ENCODE measurements at places on chromosomes 16 and 17.

DNA sequence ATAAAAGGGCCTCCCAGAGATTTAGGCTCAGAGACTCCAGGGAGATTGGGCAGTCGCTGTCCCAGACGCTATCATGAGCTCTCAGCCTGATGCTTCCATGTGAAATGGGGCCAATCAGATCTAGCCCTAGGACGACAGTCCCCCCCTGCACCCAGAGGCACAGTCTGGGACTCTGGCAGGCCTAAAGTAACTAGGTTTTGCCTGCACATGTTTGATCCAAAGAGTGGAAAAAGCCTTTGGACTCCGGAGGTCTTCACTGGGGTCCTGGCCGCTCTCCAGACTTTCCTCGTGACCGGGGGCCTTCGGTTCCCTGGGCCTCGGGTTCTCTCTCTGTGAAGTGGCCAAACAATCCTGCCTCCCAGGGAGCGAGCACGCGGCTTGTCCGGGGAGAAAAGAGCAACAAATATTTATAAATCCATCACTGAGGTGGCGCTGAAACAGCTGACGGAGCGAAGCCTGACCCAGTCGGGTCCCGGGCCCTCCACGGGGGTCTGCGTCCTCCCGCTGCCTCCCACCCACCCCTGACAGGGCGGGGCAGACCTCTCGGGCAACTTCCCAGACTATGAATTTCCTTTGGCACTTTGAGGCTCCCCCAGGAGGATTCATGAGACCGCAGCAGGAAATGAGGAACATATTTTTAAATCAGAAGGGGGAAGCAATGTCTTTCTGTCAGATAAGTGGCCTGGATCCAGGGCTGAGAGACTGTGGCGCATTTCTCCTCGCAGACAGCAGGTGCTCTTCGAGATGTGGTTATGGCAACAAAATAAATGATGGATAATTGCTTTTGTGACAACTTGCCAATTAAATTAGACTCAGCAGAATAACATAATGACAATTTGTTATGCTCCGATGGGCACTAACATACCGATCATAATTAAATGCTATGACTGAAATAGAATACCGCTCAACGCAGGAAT is 38.9 kb downstream of the MRPS23 start:
- peak; percentile 51 for DNase-seq

DNA sequence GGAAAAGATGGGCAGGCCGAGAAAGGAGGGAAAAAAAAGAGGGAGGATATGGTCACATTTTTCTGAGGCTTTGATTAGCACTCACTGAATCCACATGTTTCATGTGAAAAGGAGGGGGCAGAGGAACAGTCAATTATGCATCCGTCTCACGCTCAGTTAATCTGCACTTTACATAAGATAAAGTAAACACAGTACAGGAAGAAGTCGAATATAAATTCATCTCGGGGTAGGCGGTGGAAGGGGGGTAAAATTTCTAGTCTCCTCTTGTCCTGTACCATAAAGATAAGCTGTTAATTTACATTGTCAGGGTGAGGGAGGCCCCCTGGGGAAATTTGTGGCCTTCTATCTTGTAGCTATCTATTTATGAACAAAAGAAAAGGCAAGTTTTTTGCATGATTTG is 73.1 kb upstream of the CES5A start:
- DNase-seq: no peak

- no peak for DNase-seq
Observed at GRCh38 chr17:79926142-79926604, 86.9 kb upstream of the CBX4 start.

GRCh38 chr16:12470311-12471229 is 333.1 kb downstream of the CPPED1 start:
- peak; percentile 53 for DNase-seq

GRCh38 chr16:83808573-83809014 is 816 bp downstream of the HSBP1 start:
- peak; percentile 4 for DNase-seq

DNA sequence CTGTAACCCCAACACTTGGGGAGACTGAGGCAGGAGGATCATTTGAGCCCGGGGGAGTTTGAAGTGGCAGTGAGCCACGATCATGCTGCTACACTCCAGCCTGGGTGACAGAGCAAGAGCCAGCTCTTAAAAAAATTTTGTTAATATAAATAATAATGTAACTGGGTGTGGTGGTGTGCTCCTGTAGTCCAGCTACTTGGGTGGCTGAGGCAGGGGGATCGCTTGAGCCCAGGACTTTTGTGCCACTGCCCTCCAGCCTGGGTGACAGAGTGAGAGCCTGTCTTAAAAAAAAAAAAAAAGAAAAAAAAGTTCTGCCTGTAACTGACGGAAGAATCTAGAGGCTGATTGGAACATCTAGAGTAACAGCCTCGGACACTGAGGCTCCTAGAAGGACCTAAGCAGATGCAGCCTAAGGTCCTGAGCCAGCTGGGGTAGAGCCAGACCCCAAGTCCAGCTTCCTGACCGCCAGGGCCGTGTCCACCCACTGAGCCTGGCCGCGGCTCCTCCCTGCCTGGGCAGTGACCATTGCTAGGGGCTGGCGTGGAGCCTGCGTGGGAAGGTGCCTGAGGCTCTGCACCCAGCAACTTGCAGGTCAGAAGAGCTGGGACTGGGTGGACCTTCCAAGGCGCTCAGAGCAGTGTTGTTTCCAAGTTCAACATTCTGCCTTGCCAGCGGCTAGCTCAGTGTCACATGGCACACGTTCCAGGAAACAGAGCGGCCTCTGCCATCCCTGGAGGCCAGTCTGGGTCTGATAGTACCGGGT is 209.4 kb upstream of the CIBAR2 start:
- peak; percentile 94 for DNase-seq

DNA sequence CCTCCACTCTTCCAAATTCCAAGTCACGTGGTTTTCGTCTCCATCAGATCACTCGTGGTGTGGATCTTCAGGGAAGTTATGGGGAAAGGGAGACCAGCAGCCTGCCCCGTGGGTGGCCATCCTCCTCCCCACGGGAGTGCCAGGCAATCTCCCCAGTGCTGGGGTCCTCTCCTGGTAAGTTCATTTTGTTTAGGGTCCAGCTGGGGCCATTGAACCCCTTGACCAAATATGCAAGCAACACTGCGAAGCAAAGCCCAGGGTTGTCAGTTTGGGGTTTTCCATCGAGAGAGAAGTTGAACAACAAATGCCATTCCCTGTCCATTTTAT is 4.1 kb upstream of the LCMT1 start:
- DNase-seq: no peak

- no peak for DNase-seq
Observed at GRCh38 chr17:32463304-32463703, 19.0 kb downstream of the PSMD11 start.

GRCh38 chr17:53106886-53107285 is 715.8 kb upstream of the KIF2B start:
- DNase-seq: no peak

DNA sequence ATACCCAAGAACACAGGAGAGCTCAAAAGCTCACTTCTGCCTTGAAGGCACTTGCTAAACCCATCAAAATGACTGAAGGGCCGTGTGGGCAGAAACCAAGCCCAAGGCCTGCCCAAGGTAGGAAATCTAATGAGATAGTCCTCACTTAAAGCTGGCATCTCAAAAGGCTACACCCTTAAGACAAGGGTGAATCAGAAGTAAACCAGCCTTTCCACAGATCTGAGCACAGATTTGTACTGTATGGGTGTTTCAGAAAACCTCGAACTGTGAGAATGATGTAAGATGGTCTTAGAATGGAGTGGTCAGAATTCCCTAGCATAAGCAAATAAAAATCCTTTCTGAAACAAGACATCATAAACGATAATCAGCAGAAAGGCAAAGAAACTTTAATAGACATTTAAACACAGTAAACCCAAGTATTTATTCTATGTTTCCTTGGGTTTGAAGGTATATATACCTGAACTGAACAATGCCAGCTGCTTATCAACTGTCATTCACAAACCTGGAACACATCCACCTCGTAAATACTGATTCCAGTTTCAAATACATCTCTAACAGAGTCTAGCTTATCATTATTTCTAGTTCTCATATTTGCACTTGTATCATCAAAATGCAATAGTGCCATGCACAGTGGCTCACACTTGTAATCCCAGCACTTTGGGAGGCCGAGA is 37.8 kb downstream of the GLG1 start:
- DNase-seq: peak; percentile 39

DNA sequence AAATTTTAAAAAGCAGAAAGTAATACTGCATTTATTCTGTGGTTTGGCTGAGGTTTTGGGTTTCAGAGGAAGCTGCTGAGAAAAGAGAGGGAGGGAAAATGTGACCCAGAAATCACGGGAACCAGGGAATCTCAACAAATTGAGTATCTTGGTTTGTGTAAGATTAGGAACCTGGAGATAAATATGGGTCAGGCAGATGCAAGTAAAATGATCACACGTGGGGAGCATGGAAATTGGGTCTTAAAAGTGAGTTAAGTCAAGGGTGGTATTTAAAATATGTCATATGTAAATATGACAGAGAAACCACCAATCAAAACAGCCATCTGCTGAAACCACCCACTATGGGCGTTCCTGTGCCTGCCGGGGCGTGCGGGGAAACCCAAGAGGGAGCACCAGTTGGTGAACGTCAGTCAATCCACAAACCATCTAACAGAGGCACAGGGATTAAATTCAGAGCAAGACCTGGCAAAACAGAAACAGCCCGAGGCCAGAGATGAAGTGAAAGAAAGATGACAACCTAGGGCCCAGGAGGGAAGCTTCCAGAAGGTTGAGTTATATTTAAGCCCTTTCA is 33.4 kb downstream of the CDH13 start:
- peak; percentile 60 for DNase-seq

DNA sequence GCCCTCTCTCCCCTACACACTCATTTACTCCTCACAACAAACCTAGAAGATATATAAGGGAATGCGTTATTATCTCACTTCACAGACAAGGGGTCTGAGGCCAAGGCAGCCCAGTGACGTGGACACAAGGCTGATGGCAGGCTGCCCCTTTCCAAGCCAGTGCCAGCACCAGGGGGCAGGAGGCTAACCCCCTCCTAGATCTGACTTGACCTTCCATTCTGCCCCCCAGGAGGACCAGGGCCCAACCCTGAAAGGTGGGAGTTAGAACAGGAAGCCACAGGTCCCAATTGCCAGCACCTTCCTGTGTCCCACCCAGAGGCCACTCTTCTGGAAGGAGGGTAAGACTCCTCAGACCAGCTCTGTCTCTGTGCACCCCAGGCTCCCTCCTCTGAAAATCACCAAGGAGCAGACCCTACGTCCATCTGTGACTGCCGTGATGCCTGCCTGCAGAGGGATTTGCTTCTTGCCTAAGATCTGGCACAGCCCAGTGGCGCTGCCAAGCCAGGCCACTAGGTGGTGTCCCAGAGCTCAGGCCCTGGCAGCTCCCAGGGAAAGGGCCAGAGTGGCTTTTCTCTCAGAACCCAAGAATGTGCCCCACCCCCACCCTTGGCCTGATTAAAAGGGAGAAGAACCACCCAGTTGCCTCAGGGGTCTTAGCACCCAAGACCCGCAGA is 42.4 kb upstream of the MRPS23 start:
- peak; percentile 96 for DNase-seq

- no peak for DNase-seq
Observed at GRCh38 chr17:28498652-28499363, 7.3 kb upstream of the FOXN1 start.

DNA sequence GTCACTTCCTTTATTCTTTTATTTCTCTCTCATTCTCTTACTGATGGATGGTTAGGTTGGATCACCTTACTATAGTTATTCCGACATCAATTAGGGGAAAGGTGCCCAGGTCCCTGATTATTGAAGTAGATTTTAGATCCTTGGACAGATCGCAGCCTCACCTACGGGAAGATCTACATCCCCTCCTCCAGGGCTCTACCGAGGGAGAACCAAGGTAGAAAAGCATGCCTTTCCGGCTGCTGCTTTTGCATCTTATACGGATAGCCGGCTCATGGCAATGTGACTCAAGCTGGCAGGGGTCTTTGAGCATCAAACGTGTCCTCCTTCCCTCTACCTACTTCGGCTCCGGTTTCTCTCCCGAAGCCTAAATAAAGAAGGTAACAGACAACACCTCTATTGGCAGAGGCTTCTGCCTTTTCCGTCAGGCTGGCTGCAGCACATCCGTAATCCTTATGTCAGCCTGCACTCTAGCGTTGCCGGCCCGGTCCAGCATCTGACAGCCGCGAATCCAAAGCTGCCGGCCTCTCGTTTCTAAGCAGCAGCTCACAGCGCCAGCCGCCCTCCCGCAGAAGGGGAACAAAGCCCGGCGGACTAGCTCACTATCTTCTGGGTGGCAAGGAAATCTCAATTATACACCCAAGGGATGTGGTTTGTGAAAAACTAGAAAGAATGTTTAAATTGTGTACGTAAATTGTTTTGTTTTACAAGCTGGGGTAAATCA is 46.9 kb downstream of the IRX6 start:
- peak; percentile 74 for DNase-seq

DNA sequence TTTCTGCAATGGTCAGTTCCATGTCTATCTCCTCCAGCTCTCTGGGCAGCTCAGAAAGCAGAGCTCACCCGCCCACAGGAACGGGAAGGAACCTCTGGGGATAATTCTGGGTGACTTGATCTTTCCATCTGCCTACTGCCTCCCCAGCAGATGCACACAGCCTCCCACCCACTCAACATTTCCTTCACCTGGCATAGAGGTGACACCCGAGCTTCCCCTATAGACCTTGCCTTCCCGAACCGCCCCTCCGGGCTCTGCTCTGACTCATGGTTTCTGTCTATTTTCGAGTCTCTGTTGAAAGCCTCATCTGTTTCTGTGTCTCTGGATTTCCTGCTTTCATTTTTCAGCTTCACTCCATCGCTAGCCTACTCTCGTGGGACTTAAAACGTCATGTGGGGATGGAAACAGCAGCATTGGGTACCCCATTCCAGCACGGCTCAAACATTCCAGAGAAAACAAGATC is 11.4 kb downstream of the GGA3 start:
- peak; percentile 76 for DNase-seq

DNA sequence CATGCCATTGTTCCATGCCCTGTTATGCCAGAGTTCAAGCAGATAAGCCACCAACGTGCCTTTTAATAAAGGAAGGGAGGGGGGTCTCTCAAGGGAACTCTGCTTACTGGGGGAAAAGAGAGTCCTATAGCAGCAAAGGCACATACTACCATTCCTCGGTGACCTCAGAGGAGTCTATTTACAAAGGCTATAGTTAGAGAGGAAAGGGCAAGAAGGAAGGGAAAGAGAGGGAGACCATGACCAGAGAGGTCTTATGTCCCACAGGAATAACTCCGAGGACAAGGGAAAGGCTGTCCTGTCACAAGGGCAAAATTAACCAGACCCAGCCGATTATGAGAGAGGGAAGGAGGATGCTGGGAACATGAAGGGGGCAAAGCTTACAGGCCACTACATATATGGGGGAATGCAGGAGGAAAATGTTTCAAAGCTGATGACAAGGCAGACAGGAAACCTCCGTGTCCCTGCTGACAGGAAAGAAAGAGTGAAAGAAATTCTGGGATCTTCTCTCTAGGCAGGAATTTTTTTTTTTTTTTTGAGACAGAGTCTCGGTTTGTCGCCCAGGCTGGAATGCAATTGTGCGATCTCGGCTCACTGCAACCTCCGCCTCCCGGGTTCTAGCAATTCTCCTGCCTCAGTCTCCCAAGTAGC is 51.5 kb downstream of the HIC1 start:
- no peak for DNase-seq

- peak; percentile 18 for DNase-seq
Observed at GRCh38 chr17:81518113-81518784, 5.7 kb upstream of the ACTG1 start.

Measured in adipocyte (in vitro differentiated cells).